DMS79 treated with DMSO at 0.1 percent for 48 hours (cell line): ENCODE measurements at places on chromosomes 5 and 9.

DNA sequence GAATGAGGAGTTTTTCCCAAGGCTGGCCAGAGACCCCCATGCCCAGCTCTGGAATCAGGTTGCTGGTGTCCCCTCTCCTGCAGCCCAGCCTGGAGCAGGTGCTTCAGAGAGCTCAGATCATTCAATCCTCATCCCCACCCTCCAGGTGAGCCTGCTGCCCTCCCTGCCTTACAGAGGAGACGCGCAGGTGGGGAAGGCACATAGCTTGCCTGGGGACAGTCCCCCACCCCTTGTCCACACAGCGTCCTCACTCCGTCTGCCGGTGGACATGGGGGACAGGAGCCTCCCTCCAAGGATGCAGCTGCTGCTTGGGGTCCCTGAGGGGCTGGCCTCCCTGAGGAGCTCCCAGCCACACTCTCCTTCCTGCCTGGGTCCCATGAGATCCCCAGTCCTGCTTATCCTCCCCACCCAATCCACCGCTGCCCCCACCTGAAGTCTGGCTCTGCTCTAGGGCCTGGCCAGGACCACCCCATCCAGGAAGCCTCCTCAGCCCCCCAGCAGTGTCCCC is 17.1 kb upstream of the QSOX2 start:
- DNase-seq, result no peak

- no peak for DNase-seq
These were observed 412.8 kb upstream of the PIK3R1 start for GRCh38 chr5:67802766-67803165.

DNA sequence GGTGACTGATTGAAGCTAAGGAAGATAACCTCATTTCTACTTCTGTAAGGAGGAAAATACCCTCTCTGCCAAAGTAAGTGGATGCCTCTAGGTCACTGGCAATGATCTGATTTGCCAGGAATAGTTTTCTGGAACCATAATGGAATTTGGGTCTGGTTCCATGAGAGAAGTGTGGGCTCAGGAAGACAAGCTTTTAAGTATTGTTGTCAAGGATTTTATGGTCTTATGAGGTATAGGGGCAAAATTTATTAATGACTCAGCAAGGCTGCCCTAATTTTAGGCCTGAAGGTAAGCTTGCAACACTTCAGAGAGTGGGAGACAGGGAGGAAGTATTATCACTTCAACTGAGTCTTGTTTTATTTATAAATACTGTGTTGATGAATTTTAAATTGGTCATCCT is 322.6 kb upstream of the ACTBL2 start:
- no peak for DNase-seq

- DNase-seq, result no peak
These were observed 1.3 kb downstream of the GADD45G start for GRCh38 chr9:89606049-89606623.

GRCh38 chr9:2453106-2453505 is 168.5 kb upstream of the VLDLR start:
- no peak for DNase-seq

- no peak for DNase-seq
These were observed 57.6 kb downstream of the PAX5 start for GRCh38 chr9:36976371-36977030.

DNA sequence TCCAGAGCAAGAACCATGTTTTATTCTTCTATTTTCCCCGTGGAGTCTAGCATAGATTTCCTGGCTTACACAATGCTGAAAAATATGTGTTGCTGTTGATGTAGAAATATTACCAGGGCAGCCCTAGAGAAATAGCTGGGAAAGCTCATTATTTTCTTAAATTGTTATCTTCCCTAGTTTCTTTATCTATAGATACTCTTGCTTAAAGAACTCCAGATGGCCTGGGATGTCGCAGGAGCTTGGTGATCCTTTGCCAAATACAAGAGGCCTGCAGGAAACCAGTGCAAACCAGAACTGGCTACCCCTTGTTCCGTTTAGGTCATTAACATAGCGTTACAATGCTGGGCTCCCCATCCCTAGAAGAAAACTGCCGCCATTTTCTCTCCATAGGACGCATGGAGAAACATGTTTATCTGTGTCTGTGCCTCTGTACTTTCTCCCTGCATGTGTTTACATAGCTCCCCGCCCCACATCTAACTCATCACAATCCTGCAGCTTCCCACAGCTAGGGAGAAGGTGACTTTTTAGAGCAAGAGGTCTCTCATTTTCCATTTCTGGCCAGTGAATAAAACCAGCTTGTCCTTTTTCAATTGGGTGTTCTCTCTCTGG is 6.4 kb downstream of the PRLR start:
- no peak for DNase-seq

- no peak for DNase-seq
These were observed 35.7 kb upstream of the HMGCS1 start for GRCh38 chr5:43348861-43349363.

DNA sequence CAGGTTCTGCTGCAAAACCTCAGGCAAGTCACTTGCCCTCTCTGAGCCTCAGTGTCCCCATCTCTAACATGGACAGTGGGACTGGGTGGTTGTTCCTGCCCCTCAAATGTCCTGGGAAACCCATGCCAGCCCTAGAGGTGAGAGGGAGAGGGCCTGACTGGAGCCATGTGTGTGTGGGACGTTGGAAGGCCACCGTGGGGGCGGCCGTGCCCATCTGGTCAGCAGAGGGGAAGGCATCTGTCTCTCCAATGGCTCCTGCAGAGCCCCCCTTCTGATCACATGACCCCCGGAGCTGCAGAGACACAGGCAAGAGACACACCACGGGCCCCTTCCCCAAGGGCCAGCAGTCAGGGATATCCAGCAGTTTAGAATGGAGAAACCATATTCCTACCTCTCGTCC is 1.7 kb downstream of the DNM1 start:
- DNase-seq, result no peak

DNA sequence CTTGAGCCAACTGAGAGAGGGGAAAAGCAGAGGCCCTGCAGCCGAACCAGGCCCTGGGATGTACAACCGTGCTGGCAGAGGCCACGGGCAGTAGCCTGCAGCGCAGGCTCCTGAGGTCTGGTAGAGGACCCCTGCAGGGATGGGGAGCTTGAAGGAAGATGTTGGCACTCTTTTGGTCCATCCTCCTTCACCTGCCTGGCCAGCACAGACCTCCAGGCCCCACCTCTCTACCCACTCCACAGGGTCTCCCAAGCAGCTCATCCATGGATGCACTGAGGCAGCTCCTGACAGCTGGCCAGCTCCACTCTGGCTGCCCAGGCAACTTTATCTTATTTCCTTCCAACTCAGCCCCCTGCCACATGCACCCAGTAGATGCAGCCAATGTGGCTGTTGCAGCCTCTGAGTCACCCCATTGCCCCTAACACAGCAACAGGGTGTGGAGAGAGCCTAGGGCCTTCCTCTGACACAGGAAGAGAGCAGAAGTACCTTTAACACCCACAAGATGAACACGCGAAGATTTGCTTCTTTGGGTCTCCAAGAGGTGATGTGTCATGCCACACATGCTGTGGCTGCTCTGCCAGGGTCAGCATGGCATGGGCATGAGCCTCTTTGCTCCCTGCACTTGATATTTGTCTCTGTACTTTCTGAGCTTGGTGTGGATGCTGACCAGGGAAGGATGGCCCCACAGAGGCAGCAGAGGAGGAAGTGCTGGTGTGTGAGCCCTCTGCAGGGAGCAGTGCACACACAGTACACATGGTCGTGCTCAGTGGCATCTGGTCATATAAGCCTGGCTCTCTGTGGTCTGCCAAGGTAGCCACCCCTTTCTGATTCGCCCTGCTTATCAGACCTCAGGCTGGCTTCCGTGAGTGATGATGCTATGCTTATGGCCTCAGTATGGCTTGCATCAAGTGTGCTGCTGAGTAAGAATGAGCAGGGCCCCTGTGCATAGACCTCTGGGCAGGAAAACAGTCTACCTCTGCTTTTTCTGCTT is 117.2 kb downstream of the NRG2 start:
- DNase-seq, result no peak

GRCh38 chr9:113503613-113504211 is 40.2 kb downstream of the RGS3 start:
- DNase-seq, result no peak

- no peak for DNase-seq
These were observed 149.1 kb downstream of the FBXL17 start for GRCh38 chr5:108232805-108233204.

GRCh38 chr9:69976152-69976551 is 67.5 kb upstream of the MAMDC2 start:
- no peak for DNase-seq
